ENCODE measurements at places on chromosomes 6 and 20.

- no peak for DNase-seq
Observed at GRCh38 chr6:89657445-89658158, 19.1 kb upstream of the LYRM2 start.

DNA sequence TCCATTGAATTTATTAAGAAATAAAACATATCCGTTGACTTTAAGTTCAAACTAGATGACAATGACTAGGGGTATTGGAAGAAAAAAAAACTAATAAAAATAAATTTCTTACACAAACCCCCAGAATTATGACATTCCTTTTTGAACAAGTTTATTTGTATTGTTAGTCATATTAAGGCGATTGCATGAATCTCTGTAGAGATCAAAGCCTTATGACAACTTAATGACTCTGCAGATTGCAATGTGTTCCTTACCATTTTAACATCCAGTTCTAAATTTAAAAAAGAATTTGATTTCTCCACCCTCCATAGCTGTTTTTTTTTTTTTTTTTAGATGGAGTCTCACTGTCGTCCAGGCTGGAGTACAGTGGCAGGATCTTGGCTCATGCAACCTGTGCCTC is 189.8 kb upstream of the CEP162 start:
- peak; percentile 38 for DNase-seq

- no peak for DNase-seq
Observed at GRCh38 chr6:38852215-38852614, 137.1 kb downstream of the DNAH8 start.

GRCh38 chr6:6218759-6219085 is 101.7 kb downstream of the F13A1 start:
- DNase-seq: no peak

GRCh38 chr6:46472243-46472642 is 19.0 kb downstream of the RCAN2 start:
- DNase-seq: no peak

All from fibroblast of skin of left quadriceps (primary cell).